Stimulated activated CD8-positive, alpha-beta memory T cell treated with anti-CD3 and anti-CD28 coated beads, Interleukin-7, amount 100 ng/mL, for 24 hours (primary cell): ENCODE measurements at places on chromosomes 7 and 10.

- DNase-seq: no peak
These were observed 52.4 kb upstream of the RHEB start for GRCh38 chr7:151572136-151572535.

DNA sequence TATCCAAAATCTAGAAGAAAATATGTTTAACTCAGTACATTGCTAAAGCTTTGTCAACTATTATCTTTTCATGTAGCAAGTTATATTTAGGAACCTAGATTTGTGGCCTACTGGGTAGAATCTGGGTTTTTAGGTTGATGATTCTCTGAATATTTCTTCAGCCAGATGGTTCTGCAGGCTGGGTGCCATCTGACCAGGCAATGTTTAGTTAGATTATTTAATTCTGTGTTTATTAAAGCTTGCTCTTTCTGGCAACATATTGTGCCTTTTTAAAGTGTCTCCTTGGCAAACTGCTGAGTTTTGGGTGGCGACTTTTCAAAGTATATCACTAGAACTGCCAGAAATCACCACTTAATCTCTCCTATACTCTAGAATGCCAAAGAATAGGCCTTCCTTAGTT, 114.1 kb downstream of the LHFPL3 start:
- no peak for DNase-seq

DNA sequence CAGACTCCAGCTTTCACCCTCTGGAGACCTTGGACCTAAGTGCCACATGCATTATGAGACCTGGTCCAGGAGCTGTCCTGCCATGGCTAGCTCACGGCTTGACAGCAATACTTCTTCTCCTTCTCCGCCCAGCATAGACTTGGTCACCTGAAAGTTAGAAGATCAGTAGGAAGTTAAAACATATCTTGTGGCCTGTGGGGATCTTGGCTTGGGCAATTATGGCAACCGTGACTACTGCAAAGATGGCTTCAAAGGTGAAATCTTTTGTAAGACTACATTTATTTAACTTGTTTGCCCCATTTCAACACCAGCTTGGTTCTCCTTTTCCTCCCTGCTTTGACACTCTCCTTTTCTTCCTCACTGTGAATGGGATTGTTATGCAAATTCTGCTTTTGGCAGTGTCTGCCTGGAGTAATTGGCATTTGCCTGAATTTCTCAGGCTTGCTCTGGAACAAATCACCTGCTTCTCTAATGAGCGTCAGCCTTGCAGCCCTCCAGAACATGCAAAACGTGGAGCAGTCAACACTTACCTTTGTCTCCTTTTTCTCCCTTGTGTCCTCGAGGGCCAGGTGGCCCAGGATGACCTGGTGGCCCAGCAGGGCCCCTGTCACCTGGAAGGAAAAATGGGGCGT, 53.4 kb downstream of the COL17A1 start:
- no peak for DNase-seq

DNA sequence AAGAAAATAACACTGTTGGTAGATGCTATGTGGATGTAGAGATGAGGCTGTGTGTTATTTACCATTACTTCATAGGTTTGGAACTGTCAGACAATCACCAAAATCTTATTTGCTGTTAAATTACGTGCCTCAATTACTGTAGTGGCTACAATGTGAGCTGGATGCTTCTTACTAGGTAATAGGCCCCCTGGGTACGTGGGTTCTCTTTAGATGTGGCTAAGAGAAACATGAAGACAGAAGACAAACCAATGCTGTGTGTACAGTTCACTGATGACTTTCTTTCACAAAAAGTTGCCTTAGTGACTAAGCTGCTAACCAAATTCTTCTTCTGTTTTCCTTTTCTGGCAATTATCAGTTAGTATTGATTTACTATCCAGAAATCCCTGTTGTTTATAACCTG, 144.6 kb downstream of the SEMA3E start:
- DNase-seq: no peak

GRCh38 chr10:133378251-133379096, 588 bp upstream of the PAOX start:
- DNase-seq: no peak

- no peak for DNase-seq
These were observed 170.2 kb downstream of the ADARB2 start for GRCh38 chr10:1567152-1567551.
